ENCODE measurements at places on chromosomes 16 and 17.

DNA sequence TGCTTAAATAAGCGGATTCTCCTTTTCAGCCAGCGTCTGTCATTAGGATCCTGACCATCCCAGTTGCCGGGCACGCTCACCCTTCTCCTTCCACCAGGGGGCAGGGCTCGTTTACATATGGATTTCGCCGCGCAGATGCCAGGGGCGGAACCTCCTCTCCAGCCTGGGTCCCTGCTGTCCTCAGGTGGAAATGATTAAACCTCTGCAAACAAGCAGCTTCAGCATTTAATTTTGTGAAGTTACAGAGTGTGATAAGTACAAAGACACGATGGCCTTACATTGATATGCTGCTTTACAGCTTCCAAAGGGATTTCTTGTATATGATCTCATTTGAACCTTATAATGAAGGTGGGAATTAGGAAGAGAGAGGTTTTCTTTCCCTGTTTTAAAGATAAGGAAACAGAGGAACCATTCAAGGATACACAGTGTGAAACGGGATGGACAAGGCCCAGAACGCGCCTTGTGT, 3.9 kb upstream of the KRT28 start:
- DNase-seq, result peak; percentile 33

DNA sequence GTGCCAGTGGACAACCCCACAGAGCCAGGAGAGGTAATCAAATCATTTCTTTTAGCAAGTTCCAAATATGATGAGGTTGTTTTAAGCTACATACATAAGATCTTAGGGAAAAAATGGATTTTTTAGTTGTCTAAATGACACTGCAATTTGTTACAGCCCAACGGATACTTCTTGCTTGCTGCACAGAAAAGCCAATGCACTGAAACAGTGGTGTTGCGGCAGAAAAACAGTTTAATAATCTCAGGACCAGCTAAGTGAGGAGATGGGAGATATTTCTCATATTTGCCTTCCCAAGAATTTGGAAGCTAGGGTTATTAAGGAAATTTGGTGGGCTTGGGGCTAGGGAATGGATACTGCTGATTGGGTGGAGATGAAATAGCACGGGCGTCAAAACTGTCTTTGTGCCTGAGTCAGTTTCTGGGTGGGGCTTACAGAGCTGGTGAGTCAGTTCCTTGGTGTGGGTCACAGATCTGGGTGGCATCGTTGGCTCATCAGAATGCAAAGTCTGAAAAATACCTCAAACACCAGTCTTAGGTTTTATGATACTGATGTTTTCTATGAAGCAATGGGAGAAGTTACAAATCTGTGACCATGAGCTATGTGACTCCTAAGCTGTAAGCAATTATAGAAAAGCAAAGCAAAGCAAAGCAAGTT, 255.4 kb downstream of the IRX3 start:
- DNase-seq, result no peak

- DNase-seq, result no peak
Observed at GRCh38 chr16:26053889-26054288, 362.1 kb downstream of the HS3ST4 start.

GRCh38 chr17:48278760-48279491, 151.1 kb downstream of the SKAP1 start:
- DNase-seq, result no peak

- DNase-seq, result no peak
Observed at GRCh38 chr16:24890746-24891145, 45.0 kb downstream of the SLC5A11 start.

- no peak for DNase-seq
Observed at GRCh38 chr17:67615736-67616135, 102.0 kb upstream of the NOL11 start.

GRCh38 chr16:79838496-79839259, 238.1 kb upstream of the MAF start:
- no peak for DNase-seq
